ENCODE measurements at places on chromosomes 16 and 17.

GRCh38 chr16:4231367-4231766, 10.5 kb downstream of the SRL start:
- DNase-seq, result no peak

GRCh38 chr17:17877529-17878358, 41.0 kb upstream of the SREBF1 start:
- no peak for DNase-seq

- DNase-seq, result no peak
Observed at GRCh38 chr17:80704894-80705293, 160.3 kb downstream of the RPTOR start.

DNA sequence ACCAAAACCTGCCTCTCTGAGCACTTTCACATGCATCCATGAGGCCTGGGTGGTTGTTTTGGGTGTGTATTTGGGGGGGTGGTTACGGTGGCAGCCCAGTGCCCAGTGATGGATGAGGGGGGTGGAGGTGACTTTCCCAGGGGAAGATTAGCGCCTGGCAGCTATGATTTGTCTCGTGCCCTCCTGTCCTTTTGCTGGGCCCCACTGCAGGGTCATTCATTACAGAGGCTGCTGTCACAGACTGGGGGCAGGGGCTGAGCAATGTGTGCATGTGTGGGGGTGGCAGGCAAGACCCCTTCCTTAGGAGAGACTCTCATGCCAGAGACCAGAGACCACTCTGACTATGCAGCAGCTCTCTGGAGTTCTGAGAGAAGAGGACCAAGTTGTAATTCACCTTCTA, 93.7 kb downstream of the MRM1 start:
- DNase-seq, result no peak

DNA sequence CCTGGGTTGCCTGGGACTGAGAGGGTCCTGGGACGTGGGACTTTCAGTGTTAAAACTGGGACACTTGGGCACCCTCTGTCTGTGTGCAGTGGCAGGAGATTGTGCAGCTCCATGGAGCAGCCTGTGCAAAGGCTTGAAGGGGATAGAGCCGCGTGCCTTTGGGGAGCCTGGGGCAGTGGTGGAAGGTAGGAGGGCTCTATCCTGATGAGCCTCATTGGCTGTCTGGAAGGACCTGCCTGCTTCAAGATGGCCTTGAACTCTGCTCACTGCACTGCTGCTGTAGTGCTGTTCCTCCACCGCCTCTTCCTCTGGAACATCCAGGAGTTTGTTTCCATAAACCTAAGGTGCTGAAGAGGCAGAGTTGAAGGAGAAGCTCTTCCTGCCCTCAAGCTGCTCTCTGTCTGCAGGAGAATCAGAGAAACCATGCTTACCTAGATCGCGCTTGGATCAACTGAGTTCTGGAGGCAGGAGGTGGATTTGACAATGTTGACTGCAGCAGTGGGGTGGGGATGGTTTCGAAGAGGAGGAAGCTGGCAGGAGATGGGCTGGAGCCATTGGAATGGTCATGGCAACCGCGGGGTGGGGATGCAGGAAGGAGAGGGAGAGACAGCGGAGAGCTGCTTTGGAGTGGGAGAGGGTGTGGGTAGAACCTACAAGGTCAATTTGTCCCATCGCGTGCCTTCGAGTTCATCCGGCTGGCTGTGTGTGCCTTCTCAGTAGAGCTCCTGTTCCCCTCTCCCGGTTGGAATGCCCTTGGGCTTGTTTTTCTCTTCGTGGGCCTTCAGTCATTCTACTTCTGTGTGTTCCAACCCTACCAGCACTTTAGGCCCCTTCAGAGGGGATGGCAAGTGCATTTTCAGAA, 3.7 kb downstream of the RMI2 start:
- no peak for DNase-seq

DNA sequence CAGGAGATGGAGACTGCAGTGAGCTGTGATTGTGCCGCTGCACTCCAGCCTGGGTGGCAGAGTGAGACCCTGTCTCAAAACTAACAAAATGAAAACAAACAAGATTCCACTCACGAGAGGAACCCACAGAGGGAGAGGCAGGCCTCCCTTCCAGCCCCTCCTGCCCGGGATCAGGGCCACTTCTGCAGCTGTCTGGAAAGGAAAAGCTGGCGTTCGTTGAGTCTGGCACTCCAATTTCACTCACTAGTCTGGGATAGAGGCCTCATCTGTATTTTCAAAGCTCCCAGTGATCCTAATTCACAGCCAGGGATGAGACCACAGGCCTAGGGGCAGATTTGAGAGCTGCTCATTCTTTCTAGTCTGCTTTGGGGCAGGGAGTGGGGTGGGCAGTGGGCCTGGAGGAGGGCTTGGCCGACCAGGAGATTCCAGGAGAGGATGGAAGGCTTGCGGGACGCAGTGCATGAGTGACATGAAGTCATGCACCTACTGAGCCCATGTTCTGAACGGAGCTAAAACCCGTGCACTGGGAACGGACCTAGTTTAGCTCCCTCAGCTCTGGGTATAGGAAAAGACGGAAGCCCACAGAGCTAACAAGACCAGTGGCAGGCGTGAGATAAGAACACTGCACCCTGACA, 54.0 kb downstream of the COTL1 start:
- DNase-seq, result no peak

GRCh38 chr17:44207743-44208142, 8.1 kb upstream of the ATXN7L3 start:
- no peak for DNase-seq

- no peak for DNase-seq
Observed at GRCh38 chr17:21368545-21369246, 7.5 kb upstream of the KCNJ12 start.

DNA sequence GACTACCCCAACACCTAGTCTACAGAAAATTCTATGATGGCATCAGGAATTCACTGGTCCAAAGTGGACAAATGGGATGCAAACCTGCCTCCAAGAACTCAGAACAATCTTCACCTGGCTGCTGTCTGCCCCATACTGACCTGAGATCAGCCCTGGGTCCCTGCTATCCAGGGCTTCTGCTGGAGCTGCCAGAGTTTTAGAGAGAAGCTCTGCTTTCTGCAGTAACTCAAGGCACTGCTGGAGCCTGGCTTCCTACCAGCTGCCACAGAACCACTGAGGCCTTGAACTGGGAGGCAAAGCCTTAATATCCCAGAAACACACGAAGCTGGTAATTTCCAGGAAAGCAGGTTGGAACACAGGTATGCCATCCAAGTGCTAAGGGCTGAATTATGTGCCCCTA, 7.5 kb downstream of the TMEM170A start:
- no peak for DNase-seq

GRCh38 chr17:49210158-49211029, at the start of the genes ABI3 and GNGT2:
TSS of gene ABI3 (plus strand) at chr17:49210707. CDS start at chr17:49210725, 18 bp downstream.
TSS of gene GNGT2 (minus strand) at chr17:49210574. CDS start at chr17:49207422, 3,152 bp downstream.
- no peak for DNase-seq

DNA sequence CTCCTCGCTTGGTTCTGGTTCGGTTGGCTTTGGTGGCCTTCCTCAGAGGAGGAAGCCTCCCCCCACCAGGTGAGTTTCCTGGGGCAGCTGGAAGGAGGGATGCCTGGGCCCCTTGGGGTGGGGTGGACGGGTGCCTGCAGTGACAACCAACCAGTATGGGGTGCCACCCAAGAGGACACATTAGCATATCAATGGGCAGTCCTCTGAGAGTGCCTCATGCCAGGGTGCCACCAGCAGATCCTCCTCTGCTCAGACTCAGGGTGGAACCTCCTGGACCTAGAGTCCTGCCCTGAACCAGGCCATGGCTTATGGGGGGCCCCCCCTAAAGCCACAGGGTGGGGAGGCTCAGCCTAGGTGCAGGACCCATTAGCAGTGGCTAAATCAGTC, 2.7 kb downstream of the PPP1R1B start:
- no peak for DNase-seq

- no peak for DNase-seq
Observed at GRCh38 chr17:6145946-6146345, 75.8 kb downstream of the WSCD1 start.

GRCh38 chr16:65543781-65544740, 422.2 kb upstream of the CDH11 start:
- DNase-seq, result no peak

DNA sequence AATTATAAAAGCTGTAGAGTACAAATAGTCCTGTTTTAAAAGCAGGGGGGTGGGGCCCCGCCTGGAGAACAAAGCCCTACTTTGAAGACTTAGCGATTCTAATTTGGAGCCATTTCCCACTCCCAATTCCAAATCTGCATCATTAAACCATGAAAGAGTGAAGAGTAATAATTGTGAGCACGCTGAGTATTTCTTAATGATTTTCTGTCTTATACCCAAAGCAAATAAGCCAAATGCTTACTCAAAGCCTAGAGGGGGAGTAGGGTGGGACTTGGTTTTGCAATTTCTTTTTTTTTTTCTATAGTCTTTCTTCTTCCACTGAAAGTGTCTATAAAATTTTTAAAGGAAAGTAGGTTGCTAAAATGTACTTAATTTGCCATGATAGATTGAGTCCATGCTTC, 470.1 kb downstream of the TOX3 start:
- DNase-seq, result no peak

DNA sequence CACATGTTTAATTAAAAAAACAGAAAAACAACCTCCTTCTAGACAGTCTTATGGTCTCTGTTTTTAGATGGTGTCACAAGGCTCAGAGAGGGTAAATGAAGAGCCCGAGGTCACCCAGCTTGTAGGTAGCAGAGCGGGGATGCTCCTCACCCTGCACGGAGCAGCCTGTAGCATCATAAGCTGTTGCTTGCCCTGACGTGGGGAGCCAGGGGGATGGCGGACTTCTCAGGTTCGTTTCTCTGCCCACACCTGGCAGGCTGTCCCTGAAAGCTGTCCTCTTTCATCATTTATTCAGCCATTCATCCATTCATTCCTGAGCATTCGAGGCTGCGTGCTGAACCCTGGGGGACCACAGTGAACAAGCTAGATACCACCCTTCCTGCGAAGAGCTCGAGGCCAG, 75.7 kb upstream of the KSR1 start:
- no peak for DNase-seq

DNA sequence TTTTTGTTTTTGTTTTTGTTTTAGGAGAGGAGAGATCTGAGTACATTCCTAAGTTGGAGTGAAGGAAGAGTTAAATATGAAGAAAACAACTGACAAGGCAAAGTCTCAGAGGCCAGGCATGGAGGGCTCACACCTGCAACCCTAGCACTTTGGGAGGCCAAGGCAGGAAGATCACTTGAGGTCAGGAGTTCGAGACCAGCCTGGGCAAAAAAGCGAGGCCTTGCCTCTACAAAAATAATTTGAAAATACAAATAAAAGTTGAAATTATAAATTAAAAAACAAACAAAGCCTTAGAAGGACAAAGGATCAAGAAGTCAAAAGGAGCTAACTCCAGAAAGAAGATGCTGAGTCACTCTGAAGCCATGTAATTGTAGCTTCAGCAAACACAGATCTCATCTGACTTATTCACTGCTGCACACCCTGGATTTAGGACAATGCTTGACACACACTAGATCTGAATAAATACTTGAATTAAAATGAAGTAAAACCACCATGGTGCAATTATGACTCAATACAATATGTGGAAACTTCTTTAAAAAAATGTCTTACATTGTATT, 9.1 kb downstream of the CEP20 start:
- no peak for DNase-seq

- DNase-seq, result no peak
Observed at GRCh38 chr16:3190949-3191353, 2.9 kb downstream of the OR1F1 start.

DNA sequence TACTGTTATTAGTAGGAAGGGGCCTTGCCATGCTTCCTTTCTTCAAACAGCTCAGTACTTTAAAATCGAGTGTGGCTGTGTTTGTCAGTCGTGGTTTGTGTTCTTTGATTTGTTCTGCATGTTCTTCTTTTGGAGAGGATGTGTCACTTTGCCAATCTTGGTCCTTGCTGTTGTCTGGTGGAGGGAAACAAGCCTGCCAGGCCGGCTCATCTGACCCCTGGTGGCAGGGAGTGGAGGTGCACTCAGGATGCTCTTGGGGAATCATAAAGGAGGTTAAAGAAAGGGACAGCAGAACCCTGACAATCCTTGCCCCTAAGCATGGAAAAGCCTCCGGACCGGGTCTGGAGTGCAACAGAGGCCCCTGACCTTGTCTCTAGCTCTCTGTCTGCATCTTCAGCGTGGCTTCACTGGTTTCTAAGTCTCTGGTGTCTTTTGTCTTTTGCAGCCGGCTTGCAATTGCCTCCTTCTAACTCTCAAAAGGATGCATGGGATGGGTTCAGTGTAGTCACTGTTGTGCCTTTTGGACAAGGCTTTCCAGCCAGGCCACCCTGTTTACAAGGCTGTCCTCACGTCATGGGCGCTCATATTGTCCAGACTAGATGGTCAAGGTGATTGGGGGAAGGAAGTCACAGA, 135.8 kb downstream of the WWOX start:
- peak; percentile 68 for DNase-seq

GRCh38 chr16:67423611-67424260, 7.2 kb upstream of the HSD11B2 start:
- DNase-seq, result no peak

GRCh38 chr16:79595931-79596450, 4.5 kb downstream of the MAF start:
- DNase-seq, result no peak

DNA sequence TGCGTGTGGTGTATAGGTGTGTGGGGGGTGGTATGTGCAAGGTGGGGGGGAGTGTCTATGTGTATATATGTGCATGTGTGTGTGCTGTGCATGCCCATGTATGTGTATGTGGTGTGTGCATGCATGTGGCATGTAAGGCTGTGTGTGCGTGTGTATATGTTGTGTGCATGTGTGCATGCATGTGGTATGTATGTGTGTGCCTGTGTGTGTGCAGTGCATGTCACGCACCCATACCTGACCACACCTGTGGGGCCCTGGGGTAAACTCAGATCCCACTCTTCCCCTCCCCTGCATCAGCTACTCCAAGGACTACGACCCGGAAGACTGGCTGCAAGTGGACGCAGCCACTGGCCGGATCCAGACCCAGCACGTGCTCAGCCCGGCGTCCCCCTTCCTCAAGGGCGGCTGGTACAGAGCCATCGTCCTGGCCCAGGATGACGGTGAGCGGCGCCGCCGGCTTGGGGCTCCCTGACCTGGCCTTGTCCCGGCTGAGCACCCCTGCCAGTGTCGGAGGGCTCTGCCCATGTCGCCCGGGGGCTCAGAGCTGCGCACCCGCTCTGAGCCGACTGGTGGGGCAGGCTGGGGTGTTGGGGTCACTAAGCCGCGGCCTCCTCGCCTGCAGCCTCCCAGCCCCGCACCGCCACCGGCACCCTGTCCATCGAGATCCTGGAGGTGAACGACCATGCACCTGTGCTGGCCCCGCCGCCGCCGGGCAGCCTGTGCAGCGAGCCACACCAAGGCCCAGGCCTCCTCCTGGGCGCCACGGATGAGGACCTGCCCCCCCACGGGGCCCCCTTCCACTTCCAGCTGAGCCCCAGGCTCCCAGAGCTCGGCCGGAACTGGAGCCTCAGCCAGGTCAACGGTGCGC, 9.1 kb downstream of the SLC22A31 start:
- no peak for DNase-seq

All from cerebellar nuclear complex (tissue), 1 donor.